ENCODE measurements at places on chromosomes 6 and 20.
A peak's percentile ranks its signal among the peaks of the same experiment; 100 is the strongest.

- no peak for DNase-seq
Observed at GRCh38 chr6:55913228-55914195, 38.1 kb upstream of the BMP5 start.

GRCh38 chr20:45034436-45034835 is 66.5 kb downstream of the KCNS1 start:
- no peak for DNase-seq

DNA sequence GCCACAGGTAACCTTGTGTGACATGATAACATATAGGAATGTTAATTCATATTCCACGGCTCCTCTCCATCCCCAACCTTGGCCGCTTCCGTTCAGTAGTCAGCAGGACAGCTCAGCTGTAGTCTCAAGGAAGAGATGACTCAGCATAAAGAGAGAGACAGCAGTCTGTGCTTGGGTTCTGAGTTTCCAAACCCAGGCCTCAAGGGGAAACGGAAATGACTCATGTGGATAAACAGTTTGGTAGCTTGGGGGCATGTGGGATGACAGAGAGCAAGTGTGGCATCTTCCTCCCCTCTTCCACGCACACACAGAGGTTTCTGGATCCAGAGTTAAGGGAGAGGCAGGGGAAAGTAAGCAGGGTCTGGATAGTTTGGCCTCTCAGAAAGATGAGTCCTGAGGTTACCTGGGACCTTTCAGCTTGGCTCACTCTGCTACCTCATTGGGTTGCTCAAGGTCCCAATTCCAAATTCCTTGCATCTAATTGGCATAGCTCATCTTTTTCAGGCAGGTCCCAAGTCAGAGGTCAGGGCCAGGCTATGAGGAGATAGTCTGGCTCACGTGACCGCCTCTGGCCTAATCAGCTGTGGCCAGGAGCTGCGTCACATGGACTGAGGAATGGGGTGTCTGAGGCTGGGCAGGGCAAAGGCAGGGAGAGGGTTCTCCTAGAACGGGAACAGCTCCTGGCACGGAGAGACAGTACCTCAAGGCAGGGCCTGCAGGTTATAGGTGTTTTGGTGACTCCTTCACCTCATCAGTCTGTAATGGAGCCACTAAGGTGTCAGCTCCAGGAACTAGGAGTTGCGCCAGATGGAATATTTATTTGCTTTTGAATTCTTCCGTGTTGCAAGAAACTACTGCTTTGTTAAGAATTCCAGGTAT is 36.5 kb upstream of the MLN start:
- DNase-seq: peak; percentile 51

DNA sequence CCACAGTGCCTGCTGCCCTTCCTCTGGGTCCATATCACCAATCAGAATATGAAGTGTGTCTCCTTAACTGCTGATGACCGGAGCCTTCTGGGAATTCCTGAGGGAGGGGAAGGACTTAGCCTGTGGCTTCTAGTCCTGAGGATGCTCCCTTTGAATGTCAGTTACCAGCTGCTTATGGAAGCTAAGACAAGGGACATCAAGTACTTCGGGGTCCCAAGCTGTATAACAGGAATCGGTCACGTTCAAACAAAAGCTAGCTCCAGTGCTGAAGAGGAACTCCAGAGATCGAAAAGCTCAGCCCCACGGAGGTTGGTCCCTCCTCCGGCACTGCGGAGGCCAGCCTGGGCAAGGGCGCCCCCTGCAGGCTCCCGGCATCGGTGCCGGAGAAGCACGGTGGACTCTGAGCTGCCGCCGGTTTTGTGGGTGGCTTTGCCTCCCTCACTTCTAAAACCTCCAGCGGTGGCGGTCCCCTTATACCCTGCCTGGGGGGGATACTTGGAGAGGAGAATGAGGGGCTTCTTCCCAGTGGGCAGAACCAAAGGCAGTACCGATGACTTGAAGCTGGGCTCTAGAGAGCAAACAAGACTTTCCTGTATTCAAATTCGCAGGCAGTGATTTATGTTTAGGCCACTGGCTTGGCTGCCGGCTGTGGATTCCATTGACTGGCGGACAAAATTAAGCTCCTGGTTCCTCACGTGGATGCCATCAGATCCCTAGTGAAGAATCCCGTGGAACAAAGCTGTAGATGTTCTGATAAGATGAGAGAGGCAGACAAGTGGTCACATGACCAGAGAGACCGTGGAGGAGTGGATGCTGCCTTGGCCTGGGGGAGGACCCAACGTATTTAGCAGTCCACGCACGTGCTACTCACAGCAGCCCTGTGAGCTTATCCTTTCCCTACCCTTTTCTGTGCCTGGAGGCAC is 16.2 kb upstream of the UBR2 start:
- peak; percentile 83 for DNase-seq

DNA sequence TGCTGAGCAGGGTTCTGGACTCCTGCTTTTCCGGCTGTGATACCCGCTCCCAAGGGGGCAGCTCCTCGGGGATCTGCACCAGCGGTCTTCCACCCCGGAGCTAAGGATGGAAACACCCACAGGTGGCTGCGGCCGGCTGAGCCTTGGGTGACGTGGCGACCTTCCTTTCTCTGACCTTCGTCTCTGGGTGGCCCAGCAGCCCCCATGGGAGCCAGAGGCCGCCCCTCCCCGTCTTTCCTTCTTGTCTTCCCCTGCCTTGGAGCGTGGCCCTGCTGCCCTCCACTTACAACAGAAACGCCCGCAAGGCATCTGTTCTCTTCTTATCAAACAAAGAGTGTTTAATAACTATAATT is 405.7 kb downstream of the TAF4 start:
- DNase-seq: peak; percentile 26

GRCh38 chr6:116217069-116217468 is 36.8 kb downstream of the TSPYL4 start:
- no peak for DNase-seq

- no peak for DNase-seq
Observed at GRCh38 chr6:157763129-157763903, 59.7 kb upstream of the SNX9 start.

DNA sequence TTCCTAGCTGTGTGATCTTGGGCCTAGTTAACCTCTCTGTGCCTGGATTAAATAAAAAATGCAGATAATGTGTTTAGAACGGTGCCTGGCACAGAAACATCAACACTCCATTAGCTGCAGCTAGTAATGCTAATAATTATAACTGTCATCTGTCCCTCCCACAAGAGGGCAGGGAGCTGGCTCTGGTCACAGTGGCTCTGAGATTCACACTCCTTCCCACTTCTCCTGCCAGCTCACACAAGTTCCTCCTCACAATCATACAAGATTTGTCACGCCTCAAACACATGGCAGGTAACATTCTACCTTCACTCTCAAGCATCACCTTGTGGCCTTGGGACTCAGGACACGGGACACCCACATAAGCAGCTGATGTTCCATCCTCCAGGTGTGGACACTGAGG is 2.4 kb downstream of the ADA start:
- DNase-seq: peak; percentile 47

DNA sequence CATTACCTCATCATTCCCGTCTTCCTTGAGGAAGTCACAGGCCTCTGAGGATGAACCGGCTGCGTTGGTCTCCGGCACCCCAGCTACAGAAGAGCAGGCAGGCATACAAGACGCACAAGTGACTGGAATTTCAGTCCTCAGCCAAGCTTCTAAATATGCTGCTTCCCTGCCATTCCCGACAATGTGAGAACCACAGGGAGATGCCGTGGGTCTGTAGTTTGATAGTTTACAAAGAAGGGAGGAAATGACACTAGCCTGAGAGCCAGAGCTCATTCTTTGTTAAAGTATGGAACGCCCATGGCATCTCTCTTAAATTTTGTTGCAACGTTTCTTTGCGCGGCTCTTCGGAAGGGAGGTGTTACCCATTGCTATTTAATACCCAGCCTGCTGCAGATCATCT is 25.7 kb downstream of the HEBP2 start:
- DNase-seq: no peak

DNA sequence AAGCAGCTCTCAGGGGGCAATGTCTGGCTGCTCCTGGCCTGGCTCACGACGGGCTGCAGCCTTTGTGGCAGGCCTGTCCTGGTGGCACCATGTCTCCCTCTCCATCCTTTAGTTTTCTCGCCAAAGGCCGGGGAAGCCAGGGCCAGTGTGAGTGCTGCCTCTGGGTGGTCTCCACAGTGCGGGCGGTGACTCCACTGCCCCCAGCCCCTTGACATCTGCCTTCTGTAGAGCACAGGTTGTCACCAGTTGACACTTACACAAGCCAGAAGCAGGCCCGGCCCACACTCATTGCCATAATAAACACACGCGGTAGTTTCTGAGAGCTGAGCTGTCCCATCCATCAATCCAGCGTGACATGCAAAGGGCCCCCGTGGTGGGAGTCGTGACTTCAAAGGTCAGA is 219.5 kb downstream of the TFAP2C start:
- DNase-seq: no peak

GRCh38 chr6:71107911-71108420 is 151.1 kb upstream of the B3GAT2 start:
- DNase-seq: no peak

- no peak for DNase-seq
Observed at GRCh38 chr6:151765444-151765886, 42.0 kb upstream of the ESR1 start.

All from right cardiac atrium (tissue), 5 donors.